Activated CD4-positive, alpha-beta T cell treated with anti-CD3 and anti-CD28 coated beads, Interleukin-2, amount 50 U/mL, for 24 hours (primary cell): ENCODE measurements at places on chromosomes 7 and 10.

GRCh38 chr7:122803323-122803722, 82.9 kb downstream of the CADPS2 start:
- DNase-seq, result no peak

DNA sequence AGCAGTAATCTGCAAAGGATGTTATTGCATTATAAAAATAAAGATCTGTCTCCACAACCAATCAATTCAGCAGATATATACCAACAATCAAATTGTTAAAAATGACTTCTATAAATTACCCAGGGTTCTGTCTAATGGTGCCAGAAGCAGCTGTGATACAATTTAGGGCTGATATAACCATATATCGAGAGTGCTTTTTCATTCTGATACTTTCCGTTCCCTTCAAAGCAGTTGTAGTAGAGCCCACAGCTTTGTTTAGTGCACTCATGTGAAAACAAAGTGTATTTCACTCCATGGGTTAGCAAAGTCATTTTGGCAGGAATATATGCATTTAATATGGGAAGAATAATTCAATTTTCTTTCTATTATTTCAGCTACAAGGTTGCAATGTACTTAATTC, 83.1 kb upstream of the CHCHD3 start:
- no peak for DNase-seq

DNA sequence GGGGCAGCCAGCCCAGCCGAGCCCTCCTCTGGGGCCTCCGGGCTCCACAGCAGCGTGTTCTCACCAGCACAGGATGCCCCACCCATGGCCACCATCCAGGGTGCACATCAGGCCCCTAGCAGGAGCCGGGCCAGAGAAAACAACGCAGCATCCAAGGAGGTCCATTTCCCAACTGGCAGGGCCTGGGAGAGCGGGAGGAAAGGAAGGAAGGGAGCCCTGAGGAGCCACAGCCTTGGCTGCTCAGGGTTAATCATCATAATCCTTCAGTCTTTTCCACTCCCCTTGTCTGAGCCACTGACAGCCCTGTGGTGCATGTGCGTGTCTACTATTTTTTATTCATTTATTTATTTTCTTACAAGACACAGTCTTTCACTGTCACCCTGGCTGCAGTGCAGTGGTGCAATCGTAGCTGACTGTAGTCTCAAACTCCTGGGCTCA, 3.6 kb downstream of the PLAC9 start:
- no peak for DNase-seq

GRCh38 chr10:42428534-42428933, 209.8 kb downstream of the ZNF33B start:
- DNase-seq, result no peak

DNA sequence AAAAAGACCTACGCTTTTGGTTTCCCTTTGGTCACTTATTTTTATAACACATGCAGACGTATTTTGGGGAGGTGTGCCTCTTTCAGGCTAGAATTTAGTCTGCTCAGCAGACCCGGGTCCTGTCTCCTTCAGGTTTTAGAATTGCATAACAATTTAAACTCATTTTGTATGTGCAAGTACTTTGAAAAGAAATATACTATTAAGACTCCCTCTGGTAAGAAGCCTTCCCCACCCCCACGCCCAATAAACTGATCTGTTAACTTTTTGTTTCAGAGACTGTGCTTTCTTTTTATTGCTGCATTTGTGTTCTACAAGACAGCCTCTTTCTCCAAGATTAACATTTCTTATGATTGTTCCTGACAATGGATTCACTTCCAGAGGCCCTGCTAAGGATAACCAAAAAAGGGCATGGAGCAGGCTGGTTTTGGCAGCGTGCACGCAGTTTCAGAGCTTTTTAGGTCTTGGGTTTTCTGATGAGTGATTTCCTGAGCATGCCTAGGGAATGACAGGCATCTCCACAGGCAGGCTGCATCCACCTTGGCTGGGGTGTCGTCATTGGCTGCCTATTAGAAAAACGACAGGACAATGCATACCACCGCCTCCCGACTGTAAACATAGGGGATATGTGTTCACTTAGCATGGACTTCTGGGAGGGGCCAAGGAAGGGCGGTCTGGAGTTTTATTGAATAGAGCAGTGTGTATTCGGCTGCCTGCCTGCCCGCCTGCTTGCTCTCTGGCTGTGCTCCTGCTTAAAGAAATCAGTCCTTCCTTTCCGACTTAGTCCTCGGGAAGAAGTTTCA, at the start of gene CALD1:
CALD1 (plus strand) TSS at position 694 of the 800 bp plus-strand sequence. CDS start 88,100 bp downstream, outside the sequence.
- no peak for DNase-seq

DNA sequence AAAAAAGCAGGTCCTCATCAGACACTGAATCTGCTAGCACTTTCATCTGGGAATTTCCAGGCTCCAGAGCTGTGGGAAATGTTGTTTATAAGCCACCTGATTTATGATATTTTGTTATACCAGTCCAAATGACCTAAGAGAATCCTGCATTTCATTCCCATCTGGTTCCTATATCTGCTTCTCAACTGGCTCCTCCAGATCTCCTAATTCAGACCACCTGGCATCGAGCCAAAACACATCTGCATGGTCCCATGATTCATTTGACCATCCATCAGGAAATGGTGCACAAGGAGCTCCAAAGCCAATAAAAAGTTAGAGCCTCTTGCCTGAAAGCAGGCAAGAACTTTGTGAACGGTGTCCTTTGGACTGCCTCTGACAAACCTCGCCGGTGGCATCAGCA, 108.9 kb downstream of the IPMK start:
- no peak for DNase-seq

DNA sequence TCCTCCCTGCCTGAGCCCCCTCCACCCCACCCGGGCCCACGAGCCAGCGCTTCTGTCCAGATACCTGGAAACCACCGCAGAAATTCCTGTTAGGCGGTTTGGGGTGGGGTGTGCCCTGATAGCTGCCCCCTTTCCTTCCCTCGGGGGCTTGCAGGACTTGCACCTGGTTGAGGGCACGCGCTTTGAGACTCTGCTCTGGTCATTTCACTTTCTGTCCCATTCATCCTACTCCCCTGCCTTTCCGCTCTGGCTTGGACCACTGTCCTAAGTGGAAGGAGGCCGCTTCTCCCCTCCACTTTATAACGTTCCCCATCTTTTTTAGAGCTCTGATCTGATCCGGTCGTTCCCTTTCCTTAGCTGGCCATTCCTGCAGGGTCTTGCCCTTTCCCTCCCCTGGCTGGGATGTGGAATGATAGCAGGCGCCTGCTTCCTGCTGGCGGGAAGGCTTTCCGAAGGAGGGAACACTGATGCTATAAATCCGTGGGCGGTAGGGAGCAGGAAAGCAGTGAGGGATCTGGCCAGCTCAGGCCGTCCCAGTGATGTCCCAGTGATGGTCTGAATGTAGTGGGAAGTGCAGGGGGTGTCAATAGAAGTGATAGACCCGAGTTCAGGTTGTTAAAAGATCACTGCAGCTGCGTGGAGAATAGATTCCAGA, 852 bp upstream of the PRKAR1B start:
- DNase-seq, result no peak

DNA sequence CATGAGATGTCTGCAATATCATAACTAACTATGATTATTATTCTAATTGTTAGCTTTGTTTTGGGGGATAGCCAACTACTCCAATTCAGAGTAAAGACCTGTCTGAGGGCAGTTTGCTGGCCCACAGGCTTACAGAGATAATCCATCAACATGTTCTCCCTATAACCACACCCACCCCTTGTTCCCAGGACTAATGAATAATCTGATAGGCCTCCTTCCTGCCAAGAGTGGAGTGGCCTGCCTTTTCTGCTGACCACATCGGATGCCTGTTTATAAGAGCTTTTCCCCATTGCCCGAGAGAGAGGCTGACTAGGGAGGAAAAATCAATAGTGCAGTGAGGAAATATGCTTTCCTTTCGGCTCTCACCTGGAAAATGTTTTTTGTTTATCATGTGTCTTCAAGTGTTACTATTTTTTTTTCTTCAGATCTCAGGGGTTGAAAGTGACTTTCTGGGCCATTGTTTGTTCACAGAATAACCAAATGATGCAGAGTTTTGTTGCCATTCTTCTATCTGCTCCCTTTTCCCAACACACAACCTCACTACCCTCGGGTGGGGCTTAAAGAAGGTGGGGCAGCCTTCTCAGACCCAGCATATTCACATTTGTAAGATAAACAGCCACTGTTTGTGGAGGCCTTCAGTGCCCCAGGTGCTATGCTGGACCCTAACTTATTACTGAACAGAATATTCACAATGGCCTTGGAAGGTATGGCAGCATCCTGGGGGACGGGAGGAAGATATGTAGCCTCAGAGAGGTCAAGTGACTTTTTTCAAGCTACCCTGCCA, 38.4 kb downstream of the PLPP4 start:
- DNase-seq, result no peak

GRCh38 chr10:31832261-31832660, 96.4 kb downstream of the ARHGAP12 start:
- no peak for DNase-seq

- no peak for DNase-seq
Measured at GRCh38 chr10:94617389-94617944, 66.1 kb upstream of the CYP2C18 start.

- no peak for DNase-seq
Measured at GRCh38 chr7:151240942-151241754, 7.3 kb downstream of the SMARCD3 start.

DNA sequence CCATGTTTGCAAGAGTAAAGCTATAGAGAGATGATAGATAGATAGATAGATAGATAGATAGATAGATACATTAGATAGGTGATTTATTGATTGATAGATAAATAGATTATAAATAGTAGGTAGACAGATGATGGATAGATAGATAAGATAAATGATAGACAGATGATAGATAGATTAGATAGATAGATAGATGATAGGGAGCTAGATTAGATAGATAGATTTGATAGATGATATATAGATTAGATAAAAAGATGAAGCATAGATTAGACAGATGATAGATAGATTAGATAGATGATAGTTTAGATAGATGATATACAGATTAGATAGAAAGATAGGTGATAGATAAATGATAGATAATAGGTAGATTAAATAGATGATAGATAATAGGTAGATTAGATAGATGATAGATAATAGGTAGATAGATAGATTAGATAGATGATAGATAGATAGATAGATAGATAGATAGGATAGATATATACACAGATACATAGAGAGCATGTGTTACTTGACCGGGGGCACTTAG, 243.3 kb upstream of the FOXK1 start:
- DNase-seq, result no peak

- DNase-seq, result no peak
Measured at GRCh38 chr7:36962367-36962766, 238.1 kb upstream of the AOAH start.

- DNase-seq, result no peak
Measured at GRCh38 chr10:71292624-71293445, 26.2 kb upstream of the SLC29A3 start.

- no peak for DNase-seq
Measured at GRCh38 chr10:74088722-74089121, 61.9 kb downstream of the AP3M1 start.

- DNase-seq, result no peak
Measured at GRCh38 chr10:62506371-62506770, 132.2 kb downstream of the ZNF365 start.

- no peak for DNase-seq
Measured at GRCh38 chr7:134444961-134445315, 14.0 kb downstream of the AKR1B1 start.

DNA sequence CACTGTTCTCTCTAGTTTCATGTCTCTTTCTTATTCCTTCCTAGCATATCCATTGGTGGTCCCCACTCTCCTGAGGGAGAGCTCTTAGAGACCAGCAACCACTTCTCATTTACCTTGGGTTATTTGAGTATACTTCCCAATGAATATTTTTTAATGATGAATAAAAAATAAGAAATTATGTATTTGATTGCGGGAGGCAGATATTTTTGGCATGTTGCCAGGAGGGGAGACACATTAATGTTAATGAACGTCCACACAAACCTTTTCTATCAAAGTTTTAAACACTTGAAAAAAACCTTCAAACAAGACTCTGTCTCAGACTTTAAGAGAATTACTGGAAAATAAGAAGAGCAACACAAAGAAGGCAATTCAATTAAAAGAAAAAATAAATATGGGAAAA, 260.6 kb upstream of the MAGI2 start:
- DNase-seq, result no peak

- no peak for DNase-seq
Measured at GRCh38 chr7:149764481-149765398, 8.6 kb downstream of the ZNF467 start.

- no peak for DNase-seq
Measured at GRCh38 chr10:18721067-18721466, 61.8 kb downstream of the ARL5B start.

DNA sequence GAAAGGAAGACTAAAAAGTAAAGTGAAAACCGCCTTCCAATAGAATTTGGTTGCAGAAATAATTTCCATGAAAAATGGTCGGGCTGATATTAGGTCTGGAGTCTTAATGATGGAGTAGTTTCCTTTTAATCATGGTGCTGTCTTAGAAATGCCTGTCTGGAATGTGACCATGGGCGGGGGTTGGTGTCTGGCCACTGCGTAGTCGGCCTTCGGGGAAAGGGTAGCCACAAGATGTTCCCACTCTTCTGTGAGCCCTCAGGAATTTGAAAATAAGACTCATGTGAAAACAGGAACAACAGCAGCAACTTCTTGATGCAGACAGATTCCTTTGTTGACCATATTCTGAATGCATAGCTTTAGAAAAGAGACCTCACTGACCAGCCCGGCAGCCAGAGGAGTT, 176.8 kb downstream of the KIAA1217 start:
- no peak for DNase-seq

- no peak for DNase-seq
Measured at GRCh38 chr10:16949816-16950215, 132.6 kb upstream of the RSU1 start.

GRCh38 chr10:110504111-110504735, 6.5 kb downstream of the DUSP5 start:
- peak; percentile 61 for DNase-seq

DNA sequence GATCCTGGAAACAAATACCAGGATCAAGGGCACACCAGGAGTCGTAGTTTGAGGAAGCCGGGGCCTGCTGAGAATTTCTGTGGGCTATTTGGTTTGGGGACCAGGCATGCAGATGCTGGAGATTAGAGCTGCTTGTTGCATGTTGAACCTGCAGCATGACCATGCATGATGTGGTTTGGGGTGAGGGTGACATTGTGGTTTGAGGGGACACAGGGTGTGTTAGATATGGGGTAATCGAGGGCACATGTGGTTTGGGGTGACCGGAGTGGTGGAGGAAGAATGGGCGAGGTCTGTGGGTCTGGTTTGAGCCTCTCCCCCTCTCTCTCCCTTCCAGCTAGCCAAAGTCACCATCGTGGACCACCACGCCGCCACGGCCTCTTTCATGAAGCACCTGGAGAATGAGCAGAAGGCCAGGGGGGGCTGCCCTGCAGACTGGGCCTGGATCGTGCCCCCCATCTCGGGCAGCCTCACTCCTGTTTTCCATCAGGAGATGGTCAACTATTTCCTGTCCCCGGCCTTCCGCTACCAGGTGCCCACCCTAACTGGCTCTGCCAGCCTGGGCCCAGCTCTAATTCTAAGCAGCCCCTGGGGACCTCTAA, 10.2 kb downstream of the NOS3 start:
- no peak for DNase-seq

DNA sequence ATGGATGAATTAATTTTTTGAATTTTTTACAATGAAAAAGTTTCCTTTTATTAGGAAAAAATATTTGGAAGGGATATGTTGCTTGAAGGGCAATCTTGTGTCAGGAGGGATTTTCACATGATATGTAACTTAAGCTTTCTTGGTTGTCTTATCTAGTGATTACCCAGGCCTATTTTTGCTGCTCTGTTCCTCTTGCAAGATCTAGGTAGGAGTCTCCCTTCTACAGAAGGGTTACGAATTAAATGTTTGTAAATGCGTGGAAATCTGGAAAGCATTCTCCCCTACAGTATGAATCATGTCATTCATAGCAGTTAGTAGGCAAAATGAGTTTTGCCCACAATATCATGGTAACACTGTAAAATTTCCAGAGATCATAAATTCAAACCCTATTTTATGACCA, 57.7 kb upstream of the CDK14 start:
- no peak for DNase-seq

GRCh38 chr7:20395511-20395910, 64.8 kb downstream of the ITGB8 start:
- no peak for DNase-seq
